Right kidney (tissue), 9 donors: ENCODE measurements at places on chromosomes 4 and X.
A peak's percentile ranks its signal among the peaks of the same experiment; 100 is the strongest.

DNA sequence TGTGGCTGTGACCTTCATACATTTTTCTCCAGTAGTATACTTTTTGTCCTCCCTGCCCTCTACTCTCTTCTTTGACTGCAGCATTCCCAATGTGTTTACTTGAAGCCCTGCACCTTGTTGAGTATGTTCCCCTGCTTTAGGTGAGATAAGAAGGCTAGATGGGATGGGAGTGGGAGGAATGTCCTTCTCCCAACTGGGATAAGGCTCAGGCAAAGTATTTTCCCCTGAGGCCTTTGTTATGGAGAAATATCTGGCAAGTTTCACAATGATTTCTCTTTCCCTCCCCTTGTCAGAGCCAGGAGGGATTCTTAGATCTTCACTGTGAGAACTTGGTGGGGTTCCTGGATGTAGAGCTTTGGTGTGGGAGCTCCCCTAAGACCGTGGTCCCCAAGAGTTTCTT, 131.8 kb downstream of the CLCN5 start:
- DNase-seq = no peak

DNA sequence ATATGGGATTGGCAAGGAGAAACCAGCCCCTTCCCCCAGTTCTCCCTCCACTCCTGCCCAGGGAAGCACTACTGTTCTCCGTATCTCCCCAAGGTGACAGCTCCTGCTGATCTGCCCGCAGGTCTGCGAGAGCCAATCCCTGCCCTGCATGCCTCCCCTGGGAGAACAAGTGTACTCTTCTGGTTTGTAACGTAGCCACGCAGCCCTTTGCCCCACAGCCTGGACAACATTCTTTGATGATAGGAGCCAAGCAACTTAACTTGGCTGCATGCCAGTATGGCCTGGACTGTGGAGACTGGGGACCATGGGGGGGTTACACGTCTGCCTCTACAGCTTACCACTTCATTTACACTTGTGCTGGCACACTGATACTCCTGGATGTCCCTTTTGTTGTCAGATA, 2.0 kb downstream of the STBD1 start:
- DNase-seq = peak; percentile 18

DNA sequence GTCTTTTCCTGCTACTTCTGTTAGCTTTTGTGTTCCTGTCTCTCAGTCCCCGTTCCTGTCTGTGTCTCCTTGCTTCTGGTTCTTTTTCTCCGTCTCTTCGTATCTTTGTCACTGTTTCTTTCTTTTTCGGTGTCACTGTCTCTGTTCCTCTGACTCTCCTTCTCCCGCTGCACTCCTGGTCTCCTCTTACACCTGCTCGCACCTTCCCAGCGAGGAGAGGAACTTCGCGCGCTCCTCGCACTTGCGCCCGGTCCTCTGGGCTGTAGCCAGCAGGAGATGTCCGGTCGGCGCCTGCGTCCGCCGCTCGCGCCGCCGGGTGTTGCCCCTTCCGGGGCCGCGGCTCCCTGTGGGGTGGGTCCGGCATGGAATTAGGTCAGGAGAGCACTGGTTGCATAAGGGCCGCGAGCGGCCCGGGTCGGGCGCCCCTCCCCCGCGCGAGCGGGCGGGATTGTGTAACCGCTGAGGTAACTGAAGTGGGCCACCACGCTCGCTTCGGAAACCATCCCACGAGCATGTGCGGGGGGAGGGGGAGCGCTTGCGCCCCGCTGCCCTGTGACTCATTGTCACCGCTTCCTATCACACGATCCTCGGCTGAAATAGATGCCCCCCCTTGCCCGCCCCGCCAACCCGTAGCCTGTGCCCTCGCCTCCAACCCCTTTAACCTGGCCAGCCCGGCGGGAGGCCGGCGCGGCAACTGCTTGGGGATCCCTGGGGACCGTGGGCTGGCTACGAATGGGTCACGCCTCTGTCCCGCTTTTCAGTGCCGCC, 1.6 kb downstream of the LONRF3 start:
- peak; percentile 66 for DNase-seq

GRCh38 chrX:96453139-96453538, 231.5 kb upstream of the DIAPH2 start:
- no peak for DNase-seq

DNA sequence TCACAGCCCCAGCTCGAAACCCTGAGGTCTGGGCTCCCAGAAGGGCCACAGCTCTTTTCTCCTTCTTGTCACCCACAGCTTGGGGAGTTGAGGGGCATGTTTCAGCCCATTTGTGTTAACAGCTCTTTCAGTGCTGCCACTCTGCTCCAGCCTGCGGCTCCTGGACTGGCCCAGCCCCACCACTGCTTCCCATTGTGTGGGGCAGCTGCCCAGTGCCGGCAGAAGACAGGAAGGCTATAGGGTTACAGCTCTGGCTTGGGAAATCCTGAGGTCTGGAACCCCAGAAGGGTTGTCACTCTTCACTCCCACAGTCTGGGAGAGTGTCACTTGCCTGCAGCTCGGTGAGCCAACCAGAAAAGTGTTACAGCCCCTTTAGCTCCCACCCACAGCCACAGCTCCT, 7.0 kb upstream of the HNRNPD start:
- no peak for DNase-seq

DNA sequence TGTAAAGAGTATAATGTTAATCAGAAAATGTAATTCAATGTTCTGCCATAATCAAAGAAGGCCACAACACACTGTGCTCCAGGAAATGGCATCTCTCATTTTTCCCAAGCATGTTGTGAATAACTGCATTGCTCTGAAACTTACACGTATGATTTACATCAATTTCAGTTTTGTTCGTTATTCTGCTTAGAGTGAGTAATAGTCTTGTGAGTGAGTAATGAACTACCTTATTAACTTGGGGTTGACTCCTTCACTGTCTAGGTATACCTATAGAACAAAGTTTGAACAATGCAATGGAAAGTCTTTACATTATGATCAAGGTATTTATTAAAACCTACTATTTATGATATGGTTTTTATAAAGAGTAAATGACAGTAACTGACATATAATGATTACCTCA, 17.8 kb upstream of the IBSP start:
- no peak for DNase-seq

- no peak for DNase-seq
Observed at GRCh38 chr4:159152181-159152580, 49.3 kb downstream of the RAPGEF2 start.

GRCh38 chr4:23232987-23233386, 540.2 kb downstream of the GBA3 start:
- DNase-seq = no peak

DNA sequence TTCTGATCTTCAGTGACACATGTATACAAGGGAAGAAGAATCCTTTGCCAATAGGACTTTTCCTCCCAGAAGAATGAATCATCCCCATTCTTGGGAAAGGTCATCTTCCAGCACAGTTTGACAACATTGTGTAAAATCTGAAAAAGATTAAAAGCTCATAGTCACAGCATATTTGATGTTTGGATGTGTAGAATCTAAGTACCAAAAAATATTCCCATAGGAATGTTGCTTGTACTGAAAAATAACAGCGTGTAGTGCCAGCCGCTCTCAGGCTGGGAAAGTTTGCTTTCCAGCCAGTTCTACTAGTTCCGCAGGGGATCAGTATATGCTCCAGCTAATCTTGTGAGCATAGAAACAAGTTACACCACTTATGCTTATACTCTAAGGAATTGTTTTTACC, 74.7 kb upstream of the IL13RA1 start:
- DNase-seq = no peak

GRCh38 chrX:152915541-152916241, 17.8 kb downstream of the ZNF185 start:
- DNase-seq = no peak

GRCh38 chr4:185396724-185397385, at the start of gene ANKRD37:
Gene ANKRD37 (plus strand): TSS chr4:185396841. CDS start chr4:185396924, 83 bp downstream.
- peak; percentile 94 for DNase-seq

- DNase-seq = no peak
Observed at GRCh38 chr4:83221897-83222441, 62.6 kb downstream of the COQ2 start.
